Stimulated activated CD4-positive, alpha-beta T cell treated with anti-CD3 and anti-CD28 coated beads, Interleukin-1b, Interleukin-23, amount 100 ng/mL, for 1 hour (primary cell): ENCODE measurements at places on chromosomes 11 and 22.

DNA sequence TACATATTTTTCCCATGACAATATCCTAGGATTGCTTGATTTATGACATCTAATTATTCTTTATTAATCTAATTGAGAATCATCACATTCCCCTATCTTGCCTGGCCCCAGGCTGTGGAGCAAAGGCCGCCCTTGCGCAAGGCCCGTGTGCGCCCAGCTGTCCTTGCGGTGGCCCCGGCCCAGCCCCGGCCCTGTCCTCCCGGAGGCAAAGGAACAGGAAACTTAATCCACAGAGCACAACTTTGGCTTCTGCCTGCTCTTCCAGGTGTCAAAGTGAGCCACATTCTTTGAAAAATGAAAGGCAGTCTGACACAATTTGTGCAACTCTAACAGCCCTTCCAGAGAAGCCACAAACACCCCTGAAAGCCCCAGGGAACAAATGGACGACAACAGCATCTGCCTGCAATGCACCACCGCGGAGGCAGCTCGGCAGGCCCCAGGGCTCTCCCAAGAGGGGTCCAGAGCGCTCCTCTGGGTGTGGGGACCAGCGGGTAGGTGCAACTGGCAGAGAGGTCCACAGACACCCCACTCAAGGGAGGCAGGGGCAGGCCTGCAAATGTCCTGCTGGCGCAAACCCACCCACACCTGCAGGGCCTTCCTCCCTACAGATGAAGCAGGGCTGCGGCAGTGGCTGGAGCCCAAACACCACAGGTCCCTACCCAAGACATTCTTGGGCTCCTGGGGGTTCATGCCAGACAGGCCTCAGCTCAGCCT is 30.3 kb downstream of the GNB1L start:
- DNase-seq, result no peak

DNA sequence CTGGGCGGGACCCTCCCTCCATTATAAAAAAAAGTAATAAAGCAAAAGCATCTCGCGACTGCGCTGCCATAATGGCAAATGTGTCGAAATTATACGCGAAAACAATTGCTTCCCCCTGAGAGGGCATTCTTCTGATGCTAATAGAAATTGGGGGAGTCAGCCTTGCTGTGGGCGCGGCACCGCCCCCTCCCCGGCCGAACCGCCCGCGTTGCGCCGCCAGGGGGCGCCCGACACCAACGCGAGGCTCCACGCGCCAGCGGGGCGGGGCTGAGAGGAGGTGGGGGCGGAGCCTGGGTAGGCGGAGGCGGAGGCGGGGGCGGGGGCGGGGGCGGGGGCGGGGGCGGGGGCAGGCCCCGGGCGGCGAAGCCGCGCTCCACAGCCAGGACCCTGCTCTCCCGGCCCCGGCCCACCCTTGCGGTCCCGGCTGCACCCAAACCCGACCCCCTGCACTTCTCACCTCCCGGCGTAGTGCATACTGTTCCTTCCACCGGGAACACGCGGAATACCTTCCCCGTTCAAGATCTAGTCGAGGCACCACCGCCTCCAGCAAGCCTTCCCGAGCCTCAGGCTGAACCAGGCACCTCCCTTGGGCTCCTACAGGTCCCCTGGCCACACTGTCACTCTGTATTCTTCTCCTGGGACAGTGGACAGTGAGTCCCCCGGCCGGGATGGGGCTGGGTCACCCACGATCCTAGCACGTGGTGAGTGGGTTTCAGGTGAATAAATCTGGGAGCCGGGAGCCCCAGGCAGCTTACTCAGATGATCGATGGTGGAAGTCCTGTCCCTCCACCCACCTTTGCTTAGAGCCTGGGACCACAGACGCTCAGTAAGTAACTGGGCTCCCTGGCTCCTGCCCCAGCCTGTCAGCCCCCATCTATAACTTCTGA is 15.5 kb upstream of the UPK3A start:
- peak; percentile 84 for DNase-seq

DNA sequence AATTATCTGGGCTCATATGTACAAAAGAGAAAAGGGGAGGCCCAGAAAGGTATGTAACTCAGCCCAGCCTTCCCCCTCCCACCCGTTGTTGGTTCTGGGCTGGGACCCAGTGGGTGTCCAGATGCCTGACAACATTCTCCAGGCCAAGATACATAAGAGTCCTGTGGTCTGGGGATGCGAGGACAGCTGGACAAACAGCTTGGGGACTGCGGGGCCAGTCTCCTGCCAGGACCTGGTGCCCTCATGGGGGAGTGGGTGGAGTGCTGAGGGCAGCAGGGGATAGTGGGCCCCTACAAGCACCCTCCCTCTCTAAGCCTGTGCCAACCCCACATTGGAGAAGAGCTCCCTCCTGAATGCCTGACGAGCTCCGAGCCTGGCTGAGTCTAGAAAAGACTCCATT is 3.5 kb upstream of the SLC22A6 start:
- DNase-seq, result no peak

- DNase-seq, result no peak
Measured at GRCh38 chr11:63937713-63938478, 906 bp upstream of the NAA40 start.

- DNase-seq, result no peak
Measured at GRCh38 chr11:15104166-15104565, 10.6 kb upstream of the INSC start.

DNA sequence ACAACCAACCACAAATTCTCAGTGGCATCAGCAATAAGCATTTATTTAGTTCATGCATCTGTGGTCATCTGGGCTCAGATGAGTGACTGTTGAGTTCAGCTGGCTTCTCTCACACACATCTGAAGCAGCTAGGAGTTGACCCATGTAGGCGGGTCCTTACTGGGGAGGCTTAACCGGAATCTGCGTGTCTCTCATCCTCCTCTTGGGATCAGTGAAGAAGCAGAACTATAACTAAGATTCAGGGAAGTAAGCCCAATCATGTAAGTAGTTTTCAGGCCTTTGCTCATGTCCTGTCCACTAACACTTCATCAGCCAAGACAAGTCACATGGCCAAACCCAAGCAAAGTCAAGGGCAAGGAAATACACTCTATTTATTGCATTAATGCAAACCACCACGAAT is 236.2 kb downstream of the C11orf87 start:
- DNase-seq, result no peak

GRCh38 chr11:19436932-19437331 is 196.2 kb upstream of the E2F8 start:
- DNase-seq, result no peak
